ENCODE measurements at places on chromosomes 4 and X.

DNA sequence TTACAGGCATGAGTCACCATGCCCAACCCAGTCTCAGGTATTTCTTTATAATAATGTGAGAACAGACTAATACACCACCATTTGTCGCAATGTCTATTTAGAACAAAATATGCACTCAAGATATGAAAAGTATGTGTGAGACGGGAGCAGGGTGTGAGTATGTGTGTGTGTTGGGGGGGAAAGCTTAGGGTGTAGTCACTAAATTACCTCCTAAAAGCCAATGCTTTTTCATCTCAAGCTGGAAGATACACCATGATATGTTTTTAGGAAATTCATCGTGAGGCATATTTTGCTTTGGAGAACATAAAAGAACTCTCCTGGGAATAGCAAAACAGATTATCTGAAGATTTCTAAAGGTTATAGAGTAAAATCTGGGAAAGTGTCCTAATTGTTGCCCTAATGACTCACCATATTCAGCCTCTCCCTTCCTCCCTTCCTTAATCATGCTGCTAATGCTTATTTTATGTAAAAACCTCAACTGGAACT lies 262.7 kb downstream of the PDHA2 start:
- no peak for DNase-seq

DNA sequence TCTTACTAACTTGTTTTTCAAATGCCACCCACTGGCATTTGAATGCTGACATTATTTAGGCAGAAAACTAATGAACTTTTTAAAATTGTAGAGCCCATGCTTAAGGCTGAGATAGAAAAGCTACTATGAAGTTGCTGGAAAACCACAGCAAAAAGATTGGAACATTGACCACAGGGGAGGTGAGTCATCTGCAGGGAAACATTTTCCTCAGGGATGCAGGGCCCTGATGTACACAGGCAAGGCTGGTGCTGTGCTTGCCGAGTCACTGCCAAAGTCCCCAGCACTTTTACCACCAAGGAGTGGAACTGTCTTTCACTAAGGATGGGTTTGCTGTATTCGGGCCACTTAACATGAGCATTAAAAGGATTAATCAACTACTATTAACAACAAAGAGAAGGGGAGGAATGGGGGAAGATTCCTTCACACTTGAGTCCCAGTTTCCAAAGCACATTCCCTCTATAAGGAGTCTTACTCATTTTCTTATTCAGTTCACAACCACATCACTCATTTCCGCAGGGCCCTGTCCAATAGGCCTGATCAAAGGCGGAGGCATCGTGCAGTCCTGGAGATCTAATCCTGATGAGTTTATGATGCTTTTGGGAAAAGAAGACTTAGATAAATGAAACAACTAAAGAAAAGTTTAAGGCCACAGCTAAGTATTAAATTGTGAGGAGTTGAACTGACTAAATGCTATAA lies 202.9 kb upstream of the NPY2R start:
- no peak for DNase-seq

- DNase-seq = no peak
Measured at GRCh38 chr4:81460191-81460701, 11.5 kb downstream of the RASGEF1B start.

- no peak for DNase-seq
Measured at GRCh38 chrX:150227873-150228410, 135.2 kb upstream of the MAMLD1 start.

DNA sequence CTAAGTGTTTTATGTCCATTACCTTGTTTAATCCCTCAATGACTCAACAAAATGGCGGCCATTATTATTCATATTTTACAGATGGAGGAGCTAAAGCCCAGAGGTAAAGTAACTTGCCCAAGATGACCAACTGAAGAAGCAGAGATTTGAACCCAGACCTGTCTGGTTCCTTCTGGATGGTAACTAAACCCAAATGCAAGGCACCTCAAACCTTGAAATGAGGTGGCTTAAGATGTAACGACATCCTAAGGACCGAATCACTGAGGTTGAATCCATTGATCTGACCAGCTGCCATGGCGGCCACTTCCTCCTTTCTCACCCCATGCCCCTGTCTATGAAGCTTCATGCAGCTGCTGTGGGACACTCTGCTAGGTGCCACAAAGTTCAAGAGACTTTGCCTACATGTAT lies 932 bp downstream of the TLR10 start:
- no peak for DNase-seq

GRCh38 chr4:122921971-122922876 lies at the start of gene NUDT6:
Gene NUDT6, minus strand, starts transcription at chr4:122922597. Its CDS starts 25 bp downstream, at chr4:122922572.
- DNase-seq = no peak

DNA sequence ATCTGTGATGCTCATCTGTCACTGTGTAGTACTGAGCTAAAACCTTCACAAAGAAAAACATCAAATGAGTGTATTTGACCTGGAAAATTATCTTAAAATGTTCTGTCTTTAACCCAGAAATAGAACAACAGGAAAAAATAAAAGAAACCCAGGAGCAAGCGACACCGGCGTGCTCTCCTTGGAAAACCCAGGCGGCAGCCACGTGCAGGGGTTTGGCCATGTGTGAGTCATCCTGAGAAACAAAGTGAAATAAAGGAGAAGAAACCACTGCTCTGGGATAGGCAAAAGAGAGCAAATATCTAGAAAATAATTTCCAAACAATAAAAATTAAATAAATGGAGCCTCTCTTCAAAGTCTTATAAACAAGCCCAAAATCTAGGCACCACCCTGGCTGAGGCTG lies 20.0 kb upstream of the TMEM128 start:
- no peak for DNase-seq

GRCh38 chrX:39616098-39616729 lies 481.5 kb downstream of the BCOR start:
- no peak for DNase-seq

DNA sequence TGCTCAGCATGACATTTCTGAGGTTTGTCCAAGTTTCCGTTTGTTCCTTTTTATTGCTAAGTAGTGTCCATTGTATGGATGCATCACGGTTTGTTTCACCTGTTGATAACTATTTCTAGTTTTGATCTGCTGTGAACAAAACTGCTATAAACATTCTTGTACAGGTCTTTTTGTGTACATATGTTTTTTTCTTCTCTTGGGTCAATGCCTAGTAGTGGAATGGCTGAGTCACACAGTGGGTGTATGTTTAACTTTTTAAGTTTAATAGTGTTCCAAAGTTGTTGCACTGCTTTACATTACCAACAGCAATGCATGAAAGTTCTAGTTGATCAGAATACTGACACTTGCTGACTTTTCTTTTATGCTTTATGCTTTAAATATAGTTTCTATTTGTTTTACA lies 76.7 kb downstream of the MAOB start:
- no peak for DNase-seq

DNA sequence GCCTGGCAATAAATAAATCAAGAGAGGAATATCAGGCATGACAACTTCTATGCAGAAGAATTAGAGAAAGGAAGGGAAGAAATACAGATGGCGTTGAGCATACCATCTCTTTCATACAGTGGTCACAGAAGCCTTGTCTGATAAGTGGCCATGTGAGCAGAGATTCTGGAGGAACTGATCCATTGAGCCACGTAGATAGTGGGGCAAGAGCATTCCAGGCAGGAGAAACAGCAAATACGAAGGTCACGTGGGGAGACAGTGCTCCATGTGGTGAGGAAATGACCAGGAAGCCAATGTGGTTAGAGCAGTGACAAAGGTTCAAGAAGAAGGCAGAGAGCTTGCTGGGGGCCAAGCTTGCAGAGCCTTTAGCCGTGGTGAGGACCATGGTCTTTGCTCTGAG lies 226.7 kb upstream of the NOCT start:
- DNase-seq = no peak

GRCh38 chrX:115173181-115173580 lies 16.0 kb upstream of the RBMXL3 start:
- no peak for DNase-seq

- no peak for DNase-seq
Measured at GRCh38 chr4:133151341-133151690, 2.2 kb downstream of the PCDH10 start.

DNA sequence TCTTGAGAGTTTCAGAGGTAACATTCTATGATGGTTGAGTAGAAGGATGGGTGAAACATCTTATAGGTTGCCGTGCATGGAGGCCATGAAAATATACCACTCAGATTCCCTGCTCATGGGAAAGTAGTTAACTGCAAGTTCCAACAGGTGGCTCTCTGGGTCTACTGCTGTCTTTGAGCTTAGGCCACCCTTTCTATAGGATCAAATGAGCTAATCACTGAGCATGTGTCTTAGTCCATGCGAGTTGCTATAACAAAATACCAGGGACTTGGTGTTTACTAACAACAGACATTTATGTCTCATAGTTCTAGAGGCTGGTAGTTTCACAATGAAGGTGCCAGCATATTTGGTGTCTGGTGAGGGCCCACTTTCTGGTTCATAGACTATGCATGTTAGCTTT lies 144.8 kb upstream of the UNC5C start:
- no peak for DNase-seq

- DNase-seq = no peak
Measured at GRCh38 chr4:17616283-17616682, 1.8 kb downstream of the MED28 start.

GRCh38 chr4:169089004-169089403 lies 78.9 kb upstream of the CBR4 start:
- no peak for DNase-seq

- no peak for DNase-seq
Measured at GRCh38 chrX:24862343-24862742, 153.4 kb downstream of the ARX start.

GRCh38 chrX:120446498-120446897 lies 22.6 kb downstream of the LAMP2 start:
- DNase-seq = no peak

DNA sequence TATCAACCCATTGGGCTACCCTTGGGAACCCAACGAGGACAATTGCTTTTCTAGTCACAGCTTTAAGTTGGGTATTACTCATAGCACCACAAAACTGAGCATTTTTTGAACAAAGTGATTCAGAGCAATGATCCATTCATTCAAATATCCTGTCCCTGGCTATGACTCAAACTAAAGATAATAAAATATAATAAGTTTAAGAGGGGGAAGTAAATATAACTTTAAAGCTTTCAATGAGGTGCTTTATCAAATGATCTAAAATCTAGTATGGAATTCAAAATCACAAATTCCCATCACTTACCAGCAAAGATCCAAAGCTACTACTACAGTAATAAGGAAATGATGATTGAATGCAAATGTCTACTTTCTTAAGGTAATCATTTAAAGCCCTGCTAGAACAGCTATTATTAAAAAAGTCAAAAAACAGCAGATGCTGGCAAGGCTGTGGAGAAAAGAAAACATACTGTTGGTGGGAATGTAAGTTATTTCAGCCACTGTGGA lies 39.8 kb upstream of the S100G start:
- DNase-seq = no peak

DNA sequence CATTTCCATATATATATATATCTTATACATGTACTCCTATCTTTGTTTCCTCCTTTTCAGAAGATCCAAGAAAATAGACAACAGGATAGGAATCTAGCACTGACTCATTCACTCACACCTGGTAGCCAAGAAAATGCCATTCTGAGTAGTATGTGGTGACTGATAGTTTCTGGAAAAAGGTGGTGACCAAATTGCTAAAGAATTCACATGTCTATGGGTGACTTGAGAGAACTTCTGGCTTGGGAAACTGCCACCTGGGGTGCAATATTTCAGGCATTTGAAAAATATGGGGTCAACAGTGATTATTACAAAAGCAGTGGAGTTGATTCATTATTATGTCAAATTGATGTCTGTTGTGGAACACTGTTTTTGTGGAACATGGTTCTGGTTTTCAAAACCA lies 605.1 kb downstream of the PCDH18 start:
- no peak for DNase-seq

GRCh38 chr4:111837761-111838160 lies 307.5 kb upstream of the FAM241A start:
- no peak for DNase-seq

GRCh38 chr4:90124276-90124675 lies 2.9 kb upstream of the CCSER1 start:
- DNase-seq = no peak

- no peak for DNase-seq
Measured at GRCh38 chrX:17580539-17581152, 156.6 kb upstream of the SCML1 start.

GRCh38 chr4:25401066-25401465 lies 24.0 kb downstream of the ANAPC4 start:
- DNase-seq = no peak

- no peak for DNase-seq
Measured at GRCh38 chrX:132740316-132741123, 217.9 kb downstream of the HS6ST2 start.

DNA sequence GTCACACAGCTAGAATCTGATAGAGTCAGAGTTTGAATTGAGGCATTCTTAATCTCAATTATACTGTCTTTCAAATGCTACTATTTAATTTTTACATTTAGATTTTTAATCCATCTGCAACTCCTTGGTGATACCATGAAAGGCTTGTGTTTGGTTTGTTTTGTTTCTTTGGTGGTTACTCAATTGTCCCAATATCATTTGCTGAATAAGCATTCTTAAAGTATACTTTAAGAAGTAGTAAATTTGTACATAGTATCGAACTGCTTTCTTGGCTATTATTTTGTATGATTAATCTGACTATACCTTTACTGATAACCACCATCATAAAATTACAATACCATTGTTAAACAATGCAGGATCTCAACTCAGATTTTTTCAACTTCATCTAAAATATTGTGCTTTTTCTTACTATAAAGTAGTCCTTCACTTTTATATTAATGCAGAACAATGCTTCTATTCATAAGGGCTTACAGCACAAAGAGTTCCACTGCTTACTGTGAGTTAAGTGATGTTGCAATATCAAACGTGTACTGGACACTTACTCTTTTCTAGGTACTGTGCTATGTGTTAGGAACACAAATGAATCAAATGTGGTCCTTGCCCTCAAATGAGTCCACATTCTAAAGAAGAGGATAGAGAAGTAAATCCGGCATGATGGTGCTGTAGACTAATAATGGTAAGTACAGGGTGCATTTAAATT lies 111.2 kb upstream of the GRIA3 start:
- no peak for DNase-seq

DNA sequence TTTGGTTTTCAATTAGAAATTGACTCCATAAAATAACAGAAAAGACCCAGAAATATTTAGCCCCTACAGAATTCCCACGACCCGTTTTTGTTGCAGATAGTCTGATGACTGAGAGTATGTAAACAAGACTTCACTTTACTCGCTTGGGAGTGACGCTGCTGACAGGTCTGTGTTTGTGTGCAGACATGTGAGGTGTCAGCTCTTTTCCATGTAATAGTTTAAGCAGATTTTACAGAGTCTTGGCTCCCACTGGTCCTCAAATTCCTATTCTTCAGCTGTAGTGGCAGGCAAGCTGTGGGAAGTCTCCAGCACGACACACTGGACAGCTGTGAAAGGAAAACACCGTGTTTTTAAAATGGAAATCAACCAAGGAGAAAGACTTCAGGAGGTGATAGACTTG lies 455.7 kb downstream of the GABRG1 start:
- DNase-seq = no peak
